T-helper 22 cell (primary cell): ENCODE measurements at places on chromosomes 6 and 20.

- DNase-seq, result no peak
These were observed 766 bp downstream of the PRICKLE4 start for GRCh38 chr6:41781366-41781730.

DNA sequence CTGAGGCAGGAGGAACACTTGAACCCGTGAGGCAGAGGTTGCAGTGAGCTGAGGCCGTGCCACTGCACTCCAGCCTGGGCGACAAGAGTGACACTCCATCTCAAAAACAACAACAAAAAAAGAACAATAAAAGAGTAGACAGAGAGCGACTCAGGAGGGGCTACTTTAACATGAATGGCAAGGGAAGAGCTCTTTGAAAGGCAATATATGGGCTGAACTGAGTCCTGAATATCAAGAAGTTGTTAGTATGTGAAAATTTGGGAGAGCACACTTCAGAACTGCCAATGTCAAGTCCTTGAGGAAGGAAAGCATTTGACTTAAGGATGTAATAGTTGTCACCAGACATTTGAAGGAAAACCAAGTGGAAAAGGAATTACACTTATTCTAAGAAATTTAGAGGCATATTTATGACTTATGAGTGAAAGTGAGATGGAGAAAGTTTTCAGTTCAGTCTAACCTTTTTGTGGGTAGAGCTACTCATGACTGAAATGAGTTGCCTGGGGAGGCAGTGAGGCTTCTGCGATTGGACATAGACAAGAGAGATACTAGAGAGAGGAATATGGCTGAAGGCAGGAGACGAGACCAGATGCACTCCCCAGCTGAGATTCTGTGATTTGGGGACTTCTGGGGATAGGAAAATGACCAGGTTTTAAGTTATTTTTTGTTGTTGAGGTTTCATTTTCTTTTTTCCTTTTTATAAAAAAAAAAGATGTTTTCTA, 48.6 kb upstream of the SLC16A10 start:
- no peak for DNase-seq

DNA sequence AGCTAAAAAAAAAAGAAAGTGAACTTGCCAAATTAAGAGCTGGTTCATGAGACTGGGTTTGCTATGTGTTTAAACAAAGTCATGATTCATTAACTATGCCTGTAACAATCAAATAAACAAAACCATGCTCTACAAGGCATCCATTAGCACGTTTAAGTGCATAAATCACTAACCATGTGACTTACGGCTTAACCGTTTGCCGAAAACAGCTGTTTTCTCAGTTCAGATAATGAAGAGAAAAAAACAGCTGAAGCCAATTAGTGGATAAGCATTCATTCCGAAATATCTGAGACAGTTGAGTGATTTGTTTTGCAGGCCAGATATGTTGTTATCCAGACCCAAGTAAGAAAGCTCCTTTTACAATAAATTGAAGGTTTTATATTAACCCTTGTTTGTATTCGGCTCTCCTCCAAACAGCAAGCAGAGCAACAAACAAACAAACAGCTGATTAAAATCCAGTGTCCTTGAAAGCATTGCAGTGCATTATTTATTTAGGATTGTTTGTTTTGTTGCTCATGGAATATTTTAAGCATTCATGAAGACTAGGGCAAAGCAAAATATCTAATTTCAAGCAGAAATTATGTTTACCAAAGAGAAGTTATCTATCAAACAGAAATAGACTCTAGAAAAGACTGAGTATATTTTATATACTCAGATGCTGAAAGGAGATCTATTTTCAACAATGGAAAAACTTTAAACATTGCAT, 343.5 kb downstream of the RFPL4B start:
- DNase-seq, result no peak

DNA sequence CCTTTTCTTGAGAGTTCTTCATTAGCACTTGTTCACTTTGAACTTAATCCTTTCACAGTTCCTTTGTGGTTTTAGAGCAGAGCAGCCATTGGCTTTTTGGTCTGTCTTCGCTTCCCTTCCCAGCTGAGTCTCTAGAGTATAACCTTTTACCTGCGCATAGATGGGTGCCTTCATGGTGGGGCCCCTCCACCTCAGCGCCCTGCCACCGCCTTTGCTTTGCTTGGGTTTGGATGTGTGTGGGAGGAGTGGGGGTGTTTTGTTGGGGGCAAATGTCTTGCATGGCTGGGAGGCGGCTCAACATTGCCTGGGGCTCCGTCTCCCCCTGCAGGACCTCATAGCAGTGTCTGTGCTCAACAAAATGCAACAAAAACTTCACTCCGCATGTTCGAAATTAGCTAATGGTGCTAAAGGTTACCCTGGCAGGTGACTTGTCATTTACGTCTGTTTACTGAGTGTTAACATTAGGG, 11.9 kb downstream of the PYGB start:
- DNase-seq, result no peak

GRCh38 chr6:156816505-156816904, 39.3 kb downstream of the ARID1B start:
- DNase-seq, result no peak

DNA sequence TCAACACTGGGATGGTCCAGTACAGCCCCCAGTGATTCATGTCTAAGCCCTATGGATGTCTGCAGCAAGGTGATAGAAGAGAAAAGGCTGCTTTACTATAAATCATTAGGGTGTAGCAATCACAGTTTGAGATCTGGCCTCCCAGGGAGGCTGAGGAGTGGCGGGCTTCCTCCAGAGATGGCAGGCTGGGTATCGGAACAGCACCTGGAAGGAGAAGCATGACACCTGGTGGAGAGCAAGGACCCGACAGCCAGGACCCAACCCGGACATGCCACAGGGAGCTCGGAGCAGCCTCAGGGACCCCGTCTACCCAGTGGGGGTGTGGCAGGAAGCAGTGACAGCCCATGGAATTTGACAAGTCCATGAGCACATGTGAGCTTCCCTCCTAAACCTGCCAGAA, 114.8 kb upstream of the CD93 start:
- no peak for DNase-seq

GRCh38 chr6:135583256-135583761, 85.8 kb upstream of the AHI1 start:
- DNase-seq, result no peak

DNA sequence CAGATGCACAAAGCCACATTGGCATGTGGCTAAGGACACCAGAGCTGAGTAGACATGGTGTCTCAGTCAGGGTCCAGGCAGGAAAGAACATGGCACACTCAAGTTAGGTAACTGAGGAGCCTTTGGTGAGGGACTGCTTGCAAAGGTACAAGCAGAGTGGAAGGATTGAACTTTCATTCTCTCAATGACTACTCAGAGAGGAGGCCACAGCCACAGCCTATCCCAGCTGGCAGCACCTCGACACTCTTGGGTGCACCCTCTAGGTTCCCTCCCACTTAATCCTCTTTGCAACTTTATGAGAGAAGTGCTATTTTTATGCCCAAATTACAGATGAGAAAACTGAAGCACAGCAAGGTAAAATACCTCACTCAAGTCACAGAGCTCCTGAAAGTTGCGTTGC, 73.4 kb downstream of the ISM1 start:
- no peak for DNase-seq

- no peak for DNase-seq
These were observed 125.6 kb upstream of the SASH1 start for GRCh38 chr6:148217051-148217450.

- no peak for DNase-seq
These were observed 1349.6 kb downstream of the EPHA7 start for GRCh38 chr6:92069781-92070180.

- DNase-seq, result no peak
These were observed 133.5 kb downstream of the PHACTR3 start for GRCh38 chr20:59737816-59738215.

- DNase-seq, result no peak
These were observed 369.4 kb upstream of the IMPG1 start for GRCh38 chr6:76441875-76442274.

- no peak for DNase-seq
These were observed 23.9 kb downstream of the THBS2 start for GRCh38 chr6:169229615-169230321.

GRCh38 chr6:39344821-39345280, 22.3 kb upstream of the KCNK16 start:
- DNase-seq, result no peak

GRCh38 chr6:149922642-149923326, at the start of gene RAET1G:
RAET1G (minus strand) TSS chr6:149923121; CDS start chr6:149923010, 111 bp downstream.
- DNase-seq, result peak; percentile 72

DNA sequence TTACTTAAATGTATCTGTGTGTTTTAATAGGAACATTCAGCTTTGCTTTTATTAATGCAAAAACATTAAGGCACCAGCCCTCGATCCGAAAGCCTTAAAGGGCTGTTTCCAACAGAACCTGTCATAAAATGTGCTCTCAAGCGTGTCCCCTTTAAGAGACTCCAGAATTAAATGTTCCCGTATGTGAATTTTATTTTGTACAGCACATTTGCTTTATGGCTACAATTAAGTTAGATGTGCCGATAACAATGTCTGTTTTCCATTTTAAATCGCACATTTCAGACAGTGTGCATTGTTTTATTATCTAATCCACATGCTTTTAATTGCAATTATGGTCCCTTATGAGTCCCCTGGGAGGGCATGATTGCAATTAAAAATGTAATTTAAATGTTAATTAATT, 198.9 kb downstream of the TSHZ2 start:
- no peak for DNase-seq
